ENCODE measurements at places on chromosomes 4 and X. TPM values are rescaled to one million over a fixed set of nuclear protein-coding genes. Genes with fewer than 3 reads are reported as not detected.

- ATAC-seq, result no peak
These were observed 21.1 kb upstream of the USP38 start for GRCh38 chr4:143163614-143164013.

DNA sequence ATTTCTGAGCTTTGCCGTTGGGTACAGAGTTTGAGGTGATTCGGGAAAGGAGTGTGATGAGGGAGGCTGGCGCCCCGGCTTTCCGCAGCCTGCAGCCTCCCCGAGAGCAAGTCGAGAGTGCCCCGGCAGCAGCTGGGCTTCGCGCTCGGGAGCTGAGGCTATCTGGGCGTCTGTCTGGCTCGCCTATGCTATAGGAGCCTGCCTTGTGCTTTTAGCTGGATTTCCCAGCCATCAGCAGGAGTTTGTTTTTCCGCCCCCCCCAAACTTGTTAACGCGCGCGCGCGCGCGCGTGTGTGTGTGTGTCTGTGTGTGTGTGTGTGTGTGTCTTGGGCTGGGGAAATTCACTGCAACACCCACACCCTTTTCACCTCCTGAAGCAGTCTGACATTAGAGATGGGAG, 765 bp upstream of the DGKK start:
- ATAC-seq, result no peak

The DTHD1 gene
- 0.99 TPM for total RNA-seq

The ATG4A gene
- 9.0 TPM for total RNA-seq

- ATAC-seq, result no peak
These were observed 212.6 kb downstream of the SPOCK3 start for GRCh38 chr4:167021545-167022155.

- ATAC-seq, result no peak
These were observed 13.2 kb downstream of the TRIM2 start for GRCh38 chr4:153217440-153217839.

- no peak for ATAC-seq
These were observed 9.0 kb upstream of the CLDN34 start for GRCh38 chrX:9958183-9958582.

The TRAM1L1 gene
- not detected for total RNA-seq

DNA sequence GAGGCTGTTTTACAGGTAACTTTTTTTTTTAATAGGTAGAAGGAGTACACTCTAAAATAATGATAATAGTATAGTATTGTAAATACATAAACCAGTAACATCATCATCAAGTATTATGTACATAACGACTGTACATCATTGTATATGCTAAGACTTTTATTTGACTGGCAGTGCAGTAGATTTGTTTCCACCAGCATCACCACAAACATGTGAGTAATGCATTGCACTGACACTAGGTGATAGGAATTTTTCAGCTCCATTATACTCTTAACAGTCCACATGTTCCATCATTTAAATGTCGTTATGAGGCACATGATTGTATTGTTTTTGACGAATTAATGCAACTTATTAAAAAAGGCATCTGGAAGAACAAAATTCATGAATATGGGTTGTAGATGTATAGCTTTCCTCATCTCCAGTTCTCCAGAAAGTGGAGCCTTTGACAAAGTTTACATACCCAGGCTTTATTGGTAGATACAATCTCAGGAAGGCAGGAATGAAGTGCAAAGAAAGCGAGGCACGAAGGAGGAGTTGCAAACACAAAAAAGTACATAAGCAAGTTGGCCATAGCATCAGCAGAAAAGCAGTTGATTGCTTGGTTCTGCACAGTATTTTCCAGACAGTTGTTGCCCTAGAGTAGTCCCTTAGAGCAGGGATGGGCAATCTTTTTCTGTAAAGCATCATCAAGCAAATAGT, 336.9 kb upstream of the NR3C2 start:
- ATAC-seq, result no peak

- ATAC-seq, result no peak
These were observed 50.0 kb downstream of the EVC start for GRCh38 chr4:5760936-5761480.

The LIAS gene
- total RNA-seq, result 24.3 TPM

DNA sequence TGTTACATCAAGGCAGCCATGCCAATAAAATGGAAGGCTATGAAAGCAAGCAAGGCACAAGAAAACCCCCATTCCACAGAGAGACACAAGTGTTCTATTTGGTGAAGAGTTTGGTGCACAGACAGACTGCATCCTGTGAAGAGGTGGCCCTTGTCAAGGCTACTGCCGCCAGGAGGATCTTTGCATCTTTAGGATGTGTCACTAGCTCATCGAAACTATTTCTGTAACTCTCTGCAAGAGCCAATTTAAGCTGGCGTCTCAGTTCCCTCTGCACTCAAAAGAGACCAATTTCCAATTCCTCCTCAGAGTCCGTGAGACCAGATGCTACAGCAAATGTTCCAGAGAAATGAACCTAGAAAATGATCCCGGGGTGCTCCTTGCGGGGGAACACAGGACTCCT, 91.0 kb downstream of the PHKA2 start:
- ATAC-seq, result no peak

- ATAC-seq, result no peak
These were observed 592.1 kb downstream of the ARAP2 start for GRCh38 chr4:35652197-35652596.

DNA sequence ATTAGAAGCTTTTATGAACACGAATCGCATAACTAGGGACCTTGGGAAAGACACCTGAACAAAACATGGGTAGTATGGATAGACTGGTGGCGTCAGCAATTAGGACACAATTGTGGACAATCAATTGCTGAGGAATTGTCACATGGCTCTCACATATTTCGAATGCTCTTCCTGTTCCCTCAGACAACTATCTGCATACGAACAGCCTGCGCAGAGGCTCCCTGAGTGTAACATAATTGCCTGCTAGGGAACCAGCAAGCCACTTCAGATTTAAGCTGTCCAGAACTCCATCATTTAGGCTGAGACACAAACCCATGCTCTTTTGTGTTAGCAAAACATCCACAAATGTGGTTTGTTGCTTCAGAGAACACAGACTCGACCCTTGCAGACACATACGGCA, 160.8 kb downstream of the MGST2 start:
- ATAC-seq, result no peak

DNA sequence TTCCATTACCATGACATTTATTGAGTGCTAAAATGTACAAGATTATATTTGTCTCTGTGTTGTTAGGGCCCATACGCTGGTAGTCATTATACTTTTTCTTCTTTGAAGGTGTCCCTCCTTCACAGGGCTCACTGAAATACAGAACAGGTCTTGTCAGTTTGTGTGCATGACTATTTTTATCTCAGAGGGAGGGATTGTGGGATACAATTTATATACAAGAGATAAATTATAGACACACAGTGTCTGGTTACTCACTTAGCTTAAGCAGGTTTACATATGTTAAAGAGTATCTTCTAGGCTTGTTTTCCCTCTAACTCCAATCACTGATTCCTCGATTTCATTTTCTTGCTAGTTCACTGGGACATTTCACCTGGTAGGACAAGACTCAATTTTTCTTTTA, 143.3 kb upstream of the GUCY1A1 start:
- no peak for ATAC-seq

- ATAC-seq, result no peak
These were observed 20.5 kb upstream of the PRR32 start for GRCh38 chrX:126799059-126799458.

The GATA1 gene
- not detected for total RNA-seq

DNA sequence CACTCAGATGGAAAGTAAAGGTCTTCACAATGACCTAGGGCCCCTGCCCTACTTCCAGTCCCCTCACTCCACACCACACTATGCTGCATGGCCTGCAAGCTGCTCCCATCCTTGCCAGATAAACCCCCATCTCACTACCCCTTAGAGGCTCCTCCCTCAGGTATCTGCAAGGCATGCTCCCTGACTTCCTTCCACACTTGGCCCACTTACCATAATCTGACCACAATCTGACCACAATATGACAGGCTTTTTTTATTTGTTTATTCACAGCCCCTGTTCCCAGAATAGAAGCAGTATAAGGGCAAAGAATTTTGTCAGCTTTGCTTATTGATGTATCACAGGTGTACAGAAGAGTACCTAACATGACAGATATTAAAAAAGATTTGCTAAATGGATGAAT, 124.7 kb downstream of the CAMK2D start:
- peak; percentile 81 for ATAC-seq

The ITGB1BP2 gene
- total RNA-seq, result 7.4 TPM

- peak; percentile 86 for ATAC-seq
These were observed 70.7 kb upstream of the PPP3CA start for GRCh38 chr4:101418055-101418454.
